ENCODE measurements at places on chromosomes 2 and 18.

DNA sequence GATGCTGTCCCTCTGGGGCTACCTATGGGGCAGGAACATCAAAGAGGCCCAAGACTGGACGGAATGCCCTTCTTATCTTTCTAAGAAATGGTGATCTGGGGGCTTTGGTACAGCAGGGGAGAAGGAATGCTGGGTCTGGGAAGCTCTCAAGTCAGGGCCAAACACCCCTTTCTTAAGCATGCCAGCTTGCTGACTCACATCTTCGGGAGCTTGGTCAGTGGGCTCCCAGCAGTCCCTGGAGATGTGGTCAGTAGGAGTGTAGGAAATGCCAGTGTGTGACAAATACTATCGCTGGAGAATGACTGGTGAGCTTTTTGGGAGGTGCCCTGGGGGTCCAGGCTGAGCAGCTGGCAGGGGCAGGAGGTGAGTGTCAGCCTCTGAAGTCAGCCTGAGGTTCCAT is 105.0 kb upstream of the CDC42EP3 start:
- no peak for DNase-seq

GRCh38 chr18:40346146-40346545 is 1608.9 kb upstream of the PIK3C3 start:
- DNase-seq, result no peak

GRCh38 chr2:231765496-231765929 is 15.6 kb downstream of the PDE6D start:
- DNase-seq, result no peak

GRCh38 chr18:3869848-3870247 is 419.9 kb downstream of the TGIF1 start:
- DNase-seq, result no peak

GRCh38 chr2:101478181-101479001 is 3.5 kb upstream of the RFX8 start:
- no peak for DNase-seq

- DNase-seq, result no peak
Observed at GRCh38 chr18:59565957-59566356, 131.3 kb downstream of the CCBE1 start.

GRCh38 chr18:10012526-10012925 is 98.7 kb downstream of the VAPA start:
- no peak for DNase-seq

DNA sequence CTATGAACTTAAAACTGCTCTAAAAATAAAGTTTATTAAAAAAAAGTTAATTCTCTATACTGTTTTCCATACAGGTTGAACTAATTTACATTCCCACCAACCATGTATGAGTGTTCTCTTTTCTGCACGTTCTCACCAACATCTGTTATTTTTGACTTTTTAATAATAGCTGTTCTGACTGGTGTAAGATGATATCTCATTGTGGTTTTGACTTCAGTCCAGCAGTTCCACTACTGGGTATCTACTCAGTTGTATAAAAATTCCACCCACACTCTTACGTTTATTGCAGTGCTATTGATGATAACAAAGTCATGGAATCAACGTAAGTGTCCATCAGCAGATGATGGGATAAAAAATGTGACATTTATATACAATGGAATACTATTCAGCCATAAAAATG is 33.7 kb downstream of the SPAG16 start:
- no peak for DNase-seq

DNA sequence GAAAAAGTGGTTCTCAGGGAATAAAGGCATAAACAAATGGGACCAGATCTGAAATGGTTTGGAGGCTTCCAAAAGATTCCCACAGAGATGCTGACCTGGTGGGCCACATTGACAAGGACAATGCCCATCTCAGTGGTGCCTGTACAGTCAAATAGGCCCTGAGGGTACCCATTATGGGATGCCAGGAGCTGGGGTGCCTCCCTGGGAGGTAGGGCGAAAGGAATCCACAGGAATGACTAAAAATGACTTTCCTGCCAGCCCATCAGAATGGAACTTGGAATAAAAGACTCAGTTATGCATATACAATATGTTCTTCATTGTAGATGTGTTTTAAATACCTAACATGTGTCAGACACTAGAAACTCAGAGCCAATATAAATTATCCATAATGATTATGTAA is 248.5 kb downstream of the RNF144A start:
- no peak for DNase-seq

DNA sequence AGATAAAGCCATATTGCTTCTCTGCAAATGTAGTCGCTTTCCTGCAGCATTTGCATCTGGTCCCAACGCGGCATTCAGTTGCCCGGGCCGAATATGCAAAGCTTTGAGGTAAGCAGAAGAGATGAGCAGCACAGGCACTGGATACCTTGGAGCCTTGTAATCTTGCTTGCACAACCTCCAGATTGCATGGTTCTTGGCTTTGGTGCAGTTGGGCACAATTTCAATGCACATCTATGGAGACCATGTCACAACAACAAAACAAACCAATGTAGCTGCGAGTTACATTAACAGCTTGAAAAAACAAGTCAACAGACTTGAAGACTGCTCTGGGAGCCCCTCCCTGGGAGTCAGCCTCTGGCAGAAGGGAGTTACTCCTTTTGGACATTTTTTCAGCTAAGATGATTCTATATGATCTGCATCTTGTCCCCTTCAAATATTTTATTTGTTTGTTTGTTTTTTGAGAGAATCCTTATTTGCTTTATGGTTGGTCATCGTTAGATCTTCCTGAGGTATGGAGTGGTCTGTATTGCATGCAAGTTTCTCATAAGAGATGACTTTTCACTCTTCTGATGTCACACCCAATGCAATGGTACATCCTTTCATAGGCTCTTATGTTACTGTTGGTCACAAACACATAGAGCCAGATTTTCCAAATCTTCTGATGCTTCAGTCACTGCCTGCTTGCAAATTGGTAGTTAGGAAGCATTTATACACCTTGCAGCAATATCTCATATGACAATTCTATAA is 113.5 kb downstream of the EFEMP1 start:
- DNase-seq, result no peak

GRCh38 chr2:162333968-162334367 is 10.0 kb upstream of the GCA start:
- DNase-seq, result no peak

- DNase-seq, result no peak
Observed at GRCh38 chr2:239946562-239946863, 78.6 kb downstream of the NDUFA10 start.

GRCh38 chr2:214311031-214311533 is 99.8 kb upstream of the VWC2L start:
- no peak for DNase-seq

- DNase-seq, result no peak
Observed at GRCh38 chr18:13407484-13407883, 188.9 kb downstream of the LDLRAD4 start.

GRCh38 chr2:65402323-65402722 is 30.1 kb downstream of the SPRED2 start:
- DNase-seq, result no peak

DNA sequence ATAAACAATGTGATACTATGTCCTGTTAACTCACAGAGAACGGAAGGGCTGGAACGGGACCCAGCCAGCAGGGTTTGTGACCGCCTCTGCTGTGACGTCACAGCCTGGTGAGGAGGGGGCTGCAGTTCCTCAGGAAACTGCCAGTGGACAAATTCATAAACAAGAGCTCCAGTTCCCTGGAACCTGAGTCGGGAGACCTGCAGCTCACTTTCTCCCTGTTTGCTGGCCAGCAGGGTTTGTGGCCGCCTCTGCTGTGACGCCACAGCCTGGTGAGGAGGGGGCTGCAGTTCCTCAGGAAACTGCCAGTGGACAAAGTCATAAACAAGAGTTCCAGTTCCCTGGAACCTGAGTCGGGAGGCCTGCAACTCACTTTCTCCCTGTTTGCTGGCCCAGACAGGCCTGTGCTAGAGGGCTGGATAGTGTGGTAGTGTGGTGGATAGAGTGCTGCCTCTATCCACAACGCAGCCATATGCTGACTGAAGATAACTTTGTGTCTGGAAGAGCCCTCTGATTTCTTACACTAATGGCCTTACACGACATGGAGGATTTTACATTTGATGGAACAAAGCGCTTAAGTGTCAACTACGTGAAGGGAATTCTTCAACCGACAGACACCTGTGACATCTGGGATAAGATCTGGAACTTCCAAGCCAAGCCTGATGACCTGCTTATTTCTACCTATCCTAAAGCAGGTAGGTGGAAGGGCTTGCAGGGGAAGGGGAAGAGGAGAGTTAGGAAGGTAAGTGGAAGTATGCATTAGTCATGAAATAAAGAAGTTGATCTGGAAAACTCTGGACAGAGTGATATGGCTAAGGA is at the start of gene SULT1C4:
TSS of gene SULT1C4 (plus strand) at position 140 of the 816 bp plus-strand sequence. CDS start at position 524, 384 bp downstream.
- DNase-seq, result no peak

Data from activated naive CD4-positive, alpha-beta T cell (primary cell).